ENCODE measurements at places on chromosomes 3 and 15. TPM values are rescaled to one million over a fixed set of nuclear protein-coding genes. Genes with fewer than 3 reads are reported as not detected.

Gene ANKDD1A
- 1.6 TPM for total RNA-seq

Gene ZDHHC19
- total RNA-seq = not detected

Gene TMEM89
- 0.72 TPM for total RNA-seq

Gene NR2E3
- 0.17 TPM for total RNA-seq

Gene UROC1
- total RNA-seq = not detected

Gene SIAH2
- total RNA-seq = 23.7 TPM

Gene DAZL
- not detected for total RNA-seq

Gene MASP1
- 0.83 TPM for total RNA-seq

Gene SLCO2A1
- total RNA-seq = 2.2 TPM

Gene PRR20G
- not detected for total RNA-seq

Gene GOLGA6L7
- total RNA-seq = not detected

Measured in mammary epithelial cell (primary cell).